ENCODE measurements at places on chromosomes 11 and 22.

- DNase-seq = no peak
Measured at GRCh38 chr11:14059491-14059890, 97.0 kb downstream of the SPON1 start.

- DNase-seq = no peak
Measured at GRCh38 chr11:86692317-86692716, 19.9 kb upstream of the ME3 start.

DNA sequence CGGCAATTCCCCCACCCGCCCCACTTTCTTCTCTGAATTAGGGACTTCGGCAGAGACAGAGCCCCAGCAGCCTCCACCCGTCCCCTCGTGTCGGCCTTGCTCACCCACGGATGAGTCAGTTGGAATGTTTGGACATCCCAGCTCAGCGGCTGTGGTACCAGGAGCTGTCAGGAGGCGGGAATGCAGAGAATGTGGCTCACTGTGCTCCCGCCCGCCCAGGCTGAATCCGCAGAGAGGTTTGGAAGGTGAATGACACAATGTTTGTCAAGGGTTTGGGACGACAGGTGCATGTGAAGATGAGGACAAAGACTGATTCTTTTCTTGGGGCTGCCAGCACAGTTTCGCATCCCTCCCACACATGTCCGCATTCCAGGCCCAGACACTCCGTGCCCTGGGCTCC lies 39.6 kb downstream of the LIF start:
- DNase-seq = no peak

DNA sequence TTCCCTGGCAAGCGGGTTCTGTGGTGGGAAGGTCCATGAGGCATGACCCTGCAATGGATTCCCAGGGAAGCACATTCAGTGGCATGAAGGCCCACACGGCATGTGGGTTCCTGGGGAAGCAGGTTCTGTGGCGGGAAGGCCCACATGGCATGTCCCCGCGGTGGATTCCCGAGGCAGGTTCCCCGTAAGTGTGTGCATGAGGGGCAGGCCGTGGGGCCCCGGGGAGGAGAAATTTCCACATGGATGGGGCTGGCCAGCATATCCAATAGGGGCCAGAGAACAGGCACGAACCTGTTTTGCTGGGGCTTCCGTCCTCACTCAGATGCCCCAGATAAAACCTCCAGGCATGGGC lies 83.7 kb downstream of the PHF21B start:
- DNase-seq = no peak

GRCh38 chr11:63783925-63784592 lies 15.5 kb upstream of the ZFTA start:
- no peak for DNase-seq

- DNase-seq = no peak
Measured at GRCh38 chr11:1059759-1060158, 14.9 kb upstream of the MUC2 start.

- no peak for DNase-seq
Measured at GRCh38 chr11:13831696-13832095, 130.8 kb upstream of the SPON1 start.

- no peak for DNase-seq
Measured at GRCh38 chr22:33477120-33478111, 419.2 kb upstream of the SYN3 start.

DNA sequence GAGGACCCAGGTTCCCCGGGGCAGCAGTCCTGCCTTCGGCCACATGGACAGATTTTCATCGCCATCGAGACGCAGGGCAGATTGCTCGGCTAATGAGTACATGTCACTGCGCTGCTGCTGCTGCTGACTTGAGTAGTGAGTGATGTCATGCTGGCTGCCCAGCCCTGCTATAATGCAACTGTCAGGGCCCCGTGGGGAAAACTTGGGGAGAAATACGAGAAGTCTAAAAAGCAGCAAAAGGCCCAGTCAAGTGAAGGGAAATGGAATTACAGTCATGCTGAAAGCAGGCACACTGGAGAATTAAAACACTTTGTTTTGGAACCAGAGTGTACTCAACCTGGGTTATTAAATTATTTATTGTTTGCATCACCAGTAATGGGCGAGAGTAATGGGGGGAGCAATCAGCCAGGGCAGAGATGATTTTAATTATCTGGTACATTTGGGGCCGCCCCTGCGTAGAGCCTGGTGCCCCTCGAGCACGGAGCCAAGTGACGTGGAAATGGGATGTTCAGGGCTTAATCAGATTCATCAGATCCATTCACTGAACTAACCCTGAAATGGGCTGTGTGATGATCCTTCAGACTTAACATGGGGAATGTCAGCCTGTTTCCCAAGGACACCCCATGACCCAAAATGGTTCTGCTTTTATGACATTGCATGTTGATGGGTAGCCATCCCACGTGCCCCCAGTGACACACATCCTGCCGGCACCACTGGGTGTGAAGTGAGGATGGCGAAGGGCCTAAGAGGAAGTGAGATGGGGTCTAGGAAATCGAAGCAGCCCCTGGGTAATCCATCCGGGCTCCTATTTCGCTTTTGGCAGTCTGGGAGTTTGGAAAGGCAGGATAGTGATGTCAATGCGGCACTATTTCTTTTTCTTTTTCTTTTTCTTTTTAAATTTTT lies 241.6 kb upstream of the CADM1 start:
- DNase-seq = no peak

- no peak for DNase-seq
Measured at GRCh38 chr22:46609724-46610201, 10.4 kb upstream of the GRAMD4 start.

GRCh38 chr22:49208004-49208402 lies 619.7 kb downstream of the BRD1 start:
- no peak for DNase-seq

GRCh38 chr11:114219559-114220349 lies 76.4 kb upstream of the NNMT start:
- DNase-seq = no peak

GRCh38 chr11:36377759-36378564 lies 81.9 kb downstream of the PRR5L start:
- DNase-seq = no peak

DNA sequence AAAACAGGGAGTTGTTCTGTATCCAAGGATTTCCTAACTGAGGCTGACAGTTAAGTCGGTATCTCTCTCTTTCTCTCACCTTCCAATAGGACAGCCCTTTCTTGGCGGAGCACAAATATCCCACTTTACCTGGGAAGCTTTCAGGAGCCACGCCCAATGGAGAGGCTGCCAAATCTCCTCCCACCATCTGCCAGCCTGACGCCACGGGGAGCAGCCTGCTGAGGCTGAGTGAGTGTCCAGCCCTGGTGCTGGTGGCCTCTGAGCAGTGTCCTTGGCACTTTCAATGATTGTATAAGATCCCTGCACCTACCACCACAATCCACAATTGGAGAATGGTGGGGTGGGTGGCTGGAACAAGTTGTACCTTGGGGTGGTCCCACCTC lies 33.7 kb downstream of the CYB5R2 start:
- no peak for DNase-seq

All from CD4-positive, alpha-beta T cell treated with Interleukin-4 for 1 hour (primary cell).